ENCODE measurements at places on chromosomes 7 and 10.

- DNase-seq = no peak
Observed at GRCh38 chr7:86867163-86867762, 192.2 kb downstream of the ELAPOR2 start.

DNA sequence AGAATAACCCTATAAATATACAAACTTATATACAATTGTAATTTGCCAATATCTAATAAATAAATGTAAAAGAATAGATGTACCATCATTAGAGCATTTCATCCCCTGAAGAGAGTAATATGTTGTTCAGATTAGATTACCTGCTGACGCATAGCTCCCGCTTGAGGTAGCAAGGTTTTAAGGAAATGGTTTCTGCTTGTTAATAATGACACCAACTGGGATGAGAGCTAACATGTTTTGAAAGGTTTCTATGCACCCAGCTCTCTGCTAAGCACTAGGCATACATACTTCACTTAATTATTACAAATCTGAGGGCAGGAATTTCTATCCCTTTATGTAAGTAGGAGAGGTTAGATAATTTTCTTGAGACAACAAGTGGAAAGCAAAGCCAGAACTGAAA, 1003.3 kb upstream of the SORCS1 start:
- DNase-seq = no peak

DNA sequence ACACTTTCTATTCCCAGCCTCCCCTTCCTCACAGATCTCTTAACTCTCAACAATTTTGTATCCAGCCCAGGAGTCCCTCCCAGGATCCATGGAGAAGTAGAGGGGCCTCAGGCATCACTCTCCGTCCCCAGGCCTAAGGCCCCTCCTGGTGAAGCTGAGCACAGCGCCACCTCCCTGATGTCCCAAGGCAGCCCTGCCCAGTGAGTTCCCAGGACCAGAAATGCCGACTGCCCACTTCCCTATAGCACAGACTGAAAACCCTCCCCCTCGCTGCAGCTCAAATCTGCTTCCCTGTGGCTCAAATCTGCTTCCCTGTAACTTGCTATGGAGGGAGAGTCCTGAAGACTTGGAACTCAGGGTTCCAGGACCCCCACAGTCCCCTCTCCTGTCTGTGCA, 35.6 kb downstream of the YKT6 start:
- no peak for DNase-seq

DNA sequence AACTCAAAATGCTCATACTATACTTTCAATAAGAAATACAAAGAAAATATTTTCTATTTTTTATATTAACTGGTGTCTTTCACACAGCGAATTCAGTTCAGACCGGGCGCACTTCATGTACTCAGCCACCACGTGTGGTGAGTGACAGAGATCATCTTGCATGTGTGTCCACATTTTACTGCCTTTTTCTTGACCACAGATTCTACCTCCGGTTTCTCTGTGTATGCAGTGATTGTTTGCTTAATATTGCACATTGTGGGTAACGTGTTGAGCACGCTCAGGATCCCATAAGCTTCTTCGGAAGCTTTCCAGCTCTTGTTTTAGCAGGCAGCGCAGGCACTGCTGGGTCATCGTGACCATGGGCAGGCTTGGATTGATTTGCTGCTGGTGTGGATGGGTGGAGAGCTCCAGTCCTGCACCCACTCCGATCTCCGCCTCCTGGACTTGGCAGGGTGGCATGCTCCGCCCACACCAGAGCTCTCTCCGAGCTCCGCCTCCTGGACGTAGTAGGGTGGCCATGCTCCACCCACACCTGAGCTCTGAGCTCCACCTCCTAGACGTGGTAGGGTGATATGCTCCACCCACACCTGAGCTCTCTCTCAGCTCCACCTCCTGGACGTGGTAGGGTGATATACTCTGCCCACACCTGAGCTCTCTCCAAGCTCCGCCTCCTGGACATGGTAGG, 253.3 kb downstream of the DIP2C start:
- no peak for DNase-seq

- no peak for DNase-seq
Observed at GRCh38 chr7:149728491-149729375, 44.7 kb downstream of the ZNF467 start.

GRCh38 chr10:29389493-29389892, 100.6 kb downstream of the LYZL1 start:
- DNase-seq = no peak

DNA sequence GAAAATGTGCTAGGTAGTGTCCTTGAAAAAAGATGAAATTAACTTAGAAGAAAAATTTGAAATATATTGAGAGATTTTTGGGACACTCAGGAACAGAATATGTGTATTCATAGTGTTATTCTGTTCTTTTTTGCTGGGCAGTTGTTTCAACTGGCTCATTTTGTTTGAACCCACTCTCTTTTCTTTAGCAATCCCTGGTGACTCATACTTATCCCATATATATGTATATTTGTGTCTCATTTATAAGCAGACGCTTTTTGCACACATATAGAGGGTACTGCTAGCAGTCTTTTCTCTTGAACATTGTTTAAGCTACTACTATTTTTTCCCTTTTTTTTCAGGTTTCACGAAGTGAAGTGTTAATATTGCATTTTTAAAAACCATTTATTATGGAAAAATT, 1.9 kb downstream of the EXOC6 start:
- DNase-seq = no peak

GRCh38 chr10:84820596-84820995, 492.2 kb downstream of the CCSER2 start:
- no peak for DNase-seq

- DNase-seq = no peak
Observed at GRCh38 chr10:20474064-20474463, 423.0 kb downstream of the NEBL start.

DNA sequence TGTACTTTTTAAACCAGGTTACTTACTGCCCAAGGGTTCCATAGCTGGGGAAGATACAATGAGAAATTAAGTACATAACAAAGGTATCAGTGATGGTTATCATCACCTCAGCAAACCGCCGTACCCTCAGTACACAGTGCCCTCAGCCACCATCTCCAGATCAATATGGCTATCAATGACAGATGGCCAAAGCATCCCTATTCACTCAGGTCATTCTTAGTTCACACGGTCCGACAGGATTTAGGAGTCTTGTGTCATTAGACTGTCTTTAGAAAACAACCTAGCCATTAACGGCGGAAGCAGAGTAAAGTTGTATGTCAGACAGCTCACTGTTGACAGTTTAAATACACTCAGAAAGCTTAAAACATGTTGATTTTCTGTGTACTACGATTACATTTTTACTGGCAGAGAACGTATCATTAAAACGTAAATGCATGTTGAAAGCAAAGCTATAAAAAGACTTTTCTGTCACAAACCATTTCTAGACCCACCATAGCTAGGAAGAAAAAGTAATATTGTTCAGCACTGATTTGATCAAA, 106.9 kb downstream of the HOXA1 start:
- no peak for DNase-seq

- DNase-seq = no peak
Observed at GRCh38 chr10:114996542-114996941, 58.5 kb downstream of the TRUB1 start.

Measured in activated CD8-positive, alpha-beta memory T cell treated with anti-CD3 and anti-CD28 coated beads, Interleukin-2, amount 50 U/mL, for 4 hours (primary cell).